ENCODE measurements at places on chromosomes 2 and 18. TPM values are rescaled to one million over a fixed set of nuclear protein-coding genes. Genes with fewer than 3 reads are reported as not detected.

The GALNT5 gene
- total RNA-seq: not detected

The TET3 gene
- 17.2 TPM for total RNA-seq

The TFPI gene
- total RNA-seq: not detected

The OTOF gene
- total RNA-seq: 0.96 TPM

The ASPRV1 gene
- 1.3 TPM for total RNA-seq

The NR4A2 gene
- total RNA-seq: 1.4 TPM

The PLEK gene
- total RNA-seq: 1.9 TPM

The CXCR1 gene
- 0.28 TPM for total RNA-seq

The PCARE gene
- not detected for total RNA-seq

The RUFY4 gene
- 0.88 TPM for total RNA-seq

The LIPG gene
- 0.18 TPM for total RNA-seq

The XDH gene
- 1.2 TPM for total RNA-seq

The IHH gene
- total RNA-seq: 0.10 TPM

The SCLY gene
- total RNA-seq: 25.3 TPM

The SLC4A3 gene
- not detected for total RNA-seq

The FBXO36 gene
- 0.87 TPM for total RNA-seq

The CRACDL gene
- total RNA-seq: 0.22 TPM

The CRYGD gene
- total RNA-seq: not detected

The MYOM1 gene
- total RNA-seq: 2.4 TPM

The CDH19 gene
- total RNA-seq: not detected

The SGPP2 gene
- total RNA-seq: 0.38 TPM

The SLC30A3 gene
- 0.08 TPM for total RNA-seq

The CCDC74A gene
- 3.8 TPM for total RNA-seq

The MYO1B gene
- 3.0 TPM for total RNA-seq

The NYAP2 gene
- total RNA-seq: not detected

The SOWAHC gene
- total RNA-seq: 0.24 TPM

The ALPI gene
- total RNA-seq: not detected

The ZNG1B gene
- total RNA-seq: 33.7 TPM

The MRO gene
- total RNA-seq: not detected

The RAB1A gene
- 56.3 TPM for total RNA-seq

The TCF7L1 gene
- total RNA-seq: not detected

The RAB31 gene
- total RNA-seq: 1.2 TPM

The TBR1 gene
- total RNA-seq: 0.18 TPM

The GYPC gene
- 204 TPM for total RNA-seq

The ANKRD30BL gene
- total RNA-seq: not detected

The GALR1 gene
- total RNA-seq: not detected

The FEV gene
- total RNA-seq: not detected

The VWC2L gene
- not detected for total RNA-seq

The RNU2-63P gene
- 13.6 TPM for total RNA-seq

The UGT1A5 gene
- total RNA-seq: not detected

The PIEZO2 gene
- total RNA-seq: not detected

The FHOD3 gene
- total RNA-seq: not detected

Measured in activated naive CD4-positive, alpha-beta T cell treated with anti-CD3 and anti-CD28 coated beads, Interleukin-2, amount 10 ng/mL, durations not matched to agents 5 hours and 36 hours (primary cell).